GM06990 (cell line): ENCODE measurements at places on chromosomes 3 and 15.

DNA sequence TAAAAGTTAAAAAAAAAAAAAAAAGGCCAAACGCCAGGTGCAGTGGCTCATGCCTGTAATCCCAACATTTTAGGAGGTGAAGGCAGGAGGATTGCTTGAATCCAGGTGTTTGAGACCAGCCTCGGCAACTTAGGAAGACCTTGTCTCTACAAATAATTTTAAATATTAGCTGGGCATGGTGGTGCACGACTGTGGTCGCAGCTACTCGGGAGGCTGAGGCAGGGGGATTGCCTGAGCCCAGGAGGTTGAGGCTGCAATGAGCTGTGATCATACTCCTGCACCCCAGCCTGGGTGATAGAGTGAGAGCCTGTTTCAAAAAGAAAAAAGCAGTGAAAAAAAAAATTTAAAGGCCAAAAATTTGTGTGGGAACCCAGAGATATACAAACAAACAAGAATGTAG lies 2.7 kb upstream of the DLEC1 start:
- no peak for DNase-seq

- no peak for DNase-seq
Measured at GRCh38 chr15:90286678-90287077, 21.2 kb downstream of the NGRN start.

DNA sequence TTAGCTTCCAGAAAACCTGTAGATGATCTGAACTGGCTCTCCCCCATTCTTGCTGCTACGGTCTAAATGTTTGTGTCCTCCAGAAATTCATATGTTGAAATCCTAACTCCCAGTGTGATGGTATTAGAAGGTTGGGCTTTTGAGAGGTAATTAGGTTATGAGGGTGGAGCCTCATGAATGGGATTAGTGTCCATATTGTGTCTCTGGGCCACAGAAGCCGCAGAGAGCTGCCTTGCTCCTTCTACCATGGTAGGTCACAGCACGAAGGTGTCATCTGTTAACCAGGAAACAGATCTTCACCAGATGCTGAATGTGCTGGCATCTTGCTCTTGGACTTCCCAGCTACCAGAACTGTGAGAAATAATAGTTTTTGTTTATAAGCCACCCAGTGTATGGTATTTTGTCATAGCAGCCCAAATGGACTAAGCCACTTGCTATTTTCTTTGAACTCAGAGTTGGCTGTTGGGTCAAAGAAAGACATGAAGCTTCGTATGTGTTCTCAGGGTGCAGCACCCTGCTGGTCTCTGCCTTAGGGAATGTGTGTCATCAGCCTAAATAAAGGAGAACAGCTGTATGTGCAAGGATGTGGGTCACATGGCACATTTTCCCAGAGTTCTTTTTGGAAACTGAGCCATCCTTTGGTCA lies 317.5 kb upstream of the SLCO3A1 start:
- DNase-seq: no peak

GRCh38 chr3:102488331-102488730 lies 53.5 kb downstream of the ZPLD1 start:
- DNase-seq: no peak

- no peak for DNase-seq
Measured at GRCh38 chr15:41577863-41578735, 19.1 kb downstream of the TYRO3 start.

- no peak for DNase-seq
Measured at GRCh38 chr3:188691004-188691403, 480.8 kb upstream of the TPRG1 start.

DNA sequence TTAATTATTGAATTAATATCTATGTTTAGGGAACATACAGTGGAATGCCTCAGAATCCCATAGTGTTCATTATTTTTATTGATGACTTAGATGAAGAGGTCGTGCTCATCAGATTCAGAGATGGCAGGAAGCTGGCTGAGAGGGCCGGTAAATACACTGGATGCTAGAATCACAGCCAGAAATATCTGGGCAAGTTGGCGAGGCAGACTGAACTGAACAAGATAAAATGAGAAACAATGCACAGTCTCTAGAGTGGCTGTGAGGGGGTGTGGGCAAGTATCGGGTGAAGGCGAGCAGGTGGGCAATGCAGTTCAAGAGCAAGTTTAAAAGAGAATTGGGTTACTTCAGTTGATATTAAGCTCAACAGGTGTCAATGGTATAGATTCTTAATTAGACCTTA lies 5.9 kb downstream of the DGKG start:
- no peak for DNase-seq

DNA sequence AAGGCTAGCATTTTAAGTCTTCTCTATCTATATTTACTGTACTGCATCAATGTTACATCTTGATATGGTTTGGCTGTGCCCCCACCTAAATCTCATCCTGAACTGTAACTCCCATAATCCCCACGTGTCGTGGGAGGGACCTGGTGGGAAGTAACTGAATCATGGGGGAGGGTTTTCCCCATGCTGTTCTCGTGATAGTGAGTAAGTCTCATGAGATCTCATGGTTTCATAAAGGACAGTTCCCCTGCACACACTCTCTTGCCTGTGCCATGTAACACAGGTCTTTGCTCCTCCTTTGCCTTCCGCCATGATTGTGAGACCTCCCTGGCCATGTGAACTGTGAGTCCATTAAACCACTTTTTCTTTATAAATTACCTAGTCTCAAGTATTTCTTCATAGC lies 161.5 kb downstream of the TBC1D5 start:
- no peak for DNase-seq

DNA sequence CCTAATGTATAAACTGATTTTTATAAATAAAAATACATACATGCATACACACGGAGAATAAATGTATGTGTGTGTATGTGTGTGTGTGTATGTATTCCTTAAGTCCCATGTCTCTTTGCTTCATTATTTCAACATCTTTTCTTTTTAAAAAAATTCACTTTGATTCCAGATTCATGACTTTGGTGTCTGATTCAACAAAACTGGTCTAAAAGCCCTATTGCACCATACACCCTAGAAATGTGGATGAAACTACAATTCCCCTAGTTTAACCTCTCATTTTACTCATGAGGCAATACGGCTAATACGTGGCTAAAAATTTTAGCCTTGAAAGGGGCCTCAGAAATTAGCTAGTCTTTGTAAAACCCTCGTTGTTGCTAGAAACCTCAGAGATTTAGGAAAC lies 228.1 kb downstream of the ADAMTS9 start:
- no peak for DNase-seq

DNA sequence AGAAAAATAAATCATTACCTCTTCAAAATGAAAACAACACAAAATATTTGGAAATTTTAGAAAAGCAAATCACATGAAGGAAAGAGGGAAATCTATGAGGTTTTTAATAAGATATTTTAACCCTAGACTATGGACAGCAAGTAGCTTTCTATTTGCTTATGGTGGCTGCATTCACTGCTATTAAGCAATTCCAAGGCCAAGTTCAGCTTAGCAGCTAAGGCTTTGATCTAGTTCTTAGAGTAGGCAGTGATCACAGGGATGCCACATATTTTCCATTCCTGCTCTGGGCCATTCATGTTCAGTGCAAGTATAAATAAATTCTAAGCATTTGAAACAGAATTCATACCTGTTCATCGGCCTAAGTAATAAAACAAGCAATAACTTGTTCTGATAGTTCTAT lies 235.3 kb downstream of the CDIN1 start:
- DNase-seq: no peak

DNA sequence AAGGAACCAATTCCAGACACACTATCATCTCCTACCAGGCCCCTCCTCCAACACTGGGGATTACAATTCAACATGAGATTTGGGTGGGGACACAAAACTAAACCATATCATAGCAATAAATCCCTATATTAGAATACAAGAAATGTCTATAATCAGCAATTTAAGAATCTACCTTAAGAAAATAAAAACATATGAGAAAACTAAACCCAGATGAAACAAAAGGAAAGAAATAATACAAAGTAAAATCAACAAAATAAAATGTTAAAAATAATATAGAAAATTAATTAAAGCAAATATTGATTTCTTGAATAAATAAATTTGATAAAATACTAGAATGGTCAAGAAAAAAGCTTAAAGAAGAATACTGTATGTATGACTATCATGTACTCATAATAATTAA lies 6.1 kb upstream of the OSTN start:
- DNase-seq: no peak

DNA sequence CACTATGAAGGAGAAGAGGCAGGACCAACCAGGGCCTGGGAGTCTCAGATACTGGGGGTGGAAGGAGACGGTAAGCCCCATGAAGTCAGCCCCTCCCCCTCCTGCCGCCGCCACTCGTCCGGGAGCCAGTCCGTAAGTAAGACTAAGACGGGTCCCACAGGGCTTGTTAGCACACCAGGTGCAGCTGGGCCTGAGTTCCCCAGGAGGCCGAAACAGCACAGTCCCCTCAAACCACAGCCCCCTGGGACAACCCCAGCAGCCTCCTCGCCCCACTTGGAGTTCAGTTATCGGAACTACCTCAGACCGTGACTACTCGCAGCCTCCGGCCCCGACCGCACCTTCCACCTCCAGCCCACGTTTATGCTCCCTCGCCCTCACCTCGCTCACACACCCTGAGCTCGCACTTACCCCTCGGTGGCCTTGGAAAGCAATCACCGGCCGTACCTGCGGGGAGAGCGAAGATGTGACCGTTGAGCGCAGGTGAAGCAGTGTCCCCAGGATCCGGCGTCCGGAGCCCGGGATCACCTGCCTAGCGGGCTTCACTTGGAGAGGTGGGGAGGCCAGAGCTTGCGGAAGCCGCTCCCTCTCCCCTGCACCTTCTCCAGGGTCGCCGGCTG lies 557 bp downstream of the ELL3 start:
- DNase-seq: peak; percentile 88

DNA sequence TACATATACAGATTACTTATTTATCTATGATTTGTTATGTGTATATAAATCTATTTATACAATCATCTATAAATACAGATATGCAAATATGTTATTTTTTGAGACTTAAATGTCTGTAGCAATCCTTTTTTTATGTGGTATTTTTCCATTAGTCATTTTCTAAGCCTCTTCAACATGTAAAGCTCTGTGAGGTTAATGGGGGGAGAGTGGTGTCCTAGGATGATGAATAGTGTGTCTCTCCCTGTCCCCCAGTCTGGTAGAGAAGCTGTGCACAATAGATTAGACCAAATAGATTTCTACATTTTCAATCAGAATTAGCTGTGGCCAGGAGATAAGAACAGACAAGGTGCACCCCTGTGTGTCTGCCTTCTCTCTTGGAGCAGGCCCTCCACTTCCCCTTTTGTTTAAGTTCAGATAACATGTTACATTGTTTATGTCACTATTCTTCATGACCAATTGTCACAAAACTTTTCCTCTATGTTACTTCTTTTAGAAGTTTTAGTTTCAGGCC lies 453.9 kb downstream of the LPP start:
- DNase-seq: no peak

GRCh38 chr3:197188963-197189362 lies 109.4 kb downstream of the DLG1 start:
- no peak for DNase-seq

DNA sequence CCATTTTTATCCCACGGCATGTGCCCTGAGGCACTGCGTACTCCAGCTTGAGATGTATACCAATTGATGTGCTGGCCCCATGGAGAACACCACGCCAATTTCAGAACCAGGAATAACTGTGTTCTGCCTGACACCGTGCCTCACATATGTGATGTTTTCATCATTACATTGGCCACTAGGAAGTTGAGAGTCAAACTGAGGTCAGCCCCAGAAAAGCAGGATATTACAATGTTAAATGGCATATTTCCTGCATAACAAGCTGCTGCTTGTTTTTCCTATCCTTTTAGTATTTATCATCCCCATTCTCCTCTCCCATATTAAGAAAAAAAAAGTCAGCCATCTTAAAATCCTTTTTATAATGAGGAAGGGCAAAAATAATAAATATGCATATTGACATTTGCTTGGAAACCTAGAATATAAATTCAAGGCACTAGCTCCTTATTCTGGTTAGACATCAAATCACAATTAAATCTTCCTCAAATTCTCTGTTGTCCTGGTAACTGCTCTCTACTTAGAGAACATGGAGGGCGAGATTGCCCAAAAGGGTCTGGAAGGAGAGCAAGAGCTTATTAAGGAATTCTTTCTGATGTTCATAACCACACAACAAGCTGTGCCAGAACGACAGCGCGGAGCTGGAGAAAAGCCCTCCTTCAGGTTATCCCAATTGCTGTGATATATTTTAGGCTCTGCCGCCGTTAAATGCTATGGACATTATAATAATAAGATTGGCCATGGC lies 112.6 kb downstream of the UACA start:
- no peak for DNase-seq

GRCh38 chr3:72891053-72891855 lies 3.4 kb downstream of the GXYLT2 start:
- DNase-seq: no peak

- DNase-seq: peak; percentile 32
Measured at GRCh38 chr15:32723171-32723948, 5.6 kb downstream of the GREM1 start.

- DNase-seq: no peak
Measured at GRCh38 chr3:138803006-138803653, 31.6 kb downstream of the PIK3CB start.

DNA sequence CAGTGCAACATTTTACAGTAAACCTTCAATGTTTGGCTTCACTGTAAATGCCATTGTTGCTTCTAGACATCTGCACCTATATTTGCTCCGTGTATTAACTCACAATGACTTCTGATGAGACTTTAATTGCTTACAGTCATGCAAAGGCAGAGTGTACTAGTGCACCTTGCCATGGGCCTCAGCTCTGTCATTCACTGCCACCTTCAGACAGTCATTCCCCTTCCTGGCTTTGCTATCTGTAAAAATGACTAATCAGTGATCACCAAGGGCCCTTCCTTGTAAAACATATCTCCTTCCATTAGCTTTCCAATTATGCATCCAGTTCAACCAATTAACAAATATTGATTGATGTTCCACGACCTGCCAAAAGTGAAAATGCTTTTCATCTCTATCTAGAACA lies 120.3 kb downstream of the ARRDC4 start:
- DNase-seq: no peak

DNA sequence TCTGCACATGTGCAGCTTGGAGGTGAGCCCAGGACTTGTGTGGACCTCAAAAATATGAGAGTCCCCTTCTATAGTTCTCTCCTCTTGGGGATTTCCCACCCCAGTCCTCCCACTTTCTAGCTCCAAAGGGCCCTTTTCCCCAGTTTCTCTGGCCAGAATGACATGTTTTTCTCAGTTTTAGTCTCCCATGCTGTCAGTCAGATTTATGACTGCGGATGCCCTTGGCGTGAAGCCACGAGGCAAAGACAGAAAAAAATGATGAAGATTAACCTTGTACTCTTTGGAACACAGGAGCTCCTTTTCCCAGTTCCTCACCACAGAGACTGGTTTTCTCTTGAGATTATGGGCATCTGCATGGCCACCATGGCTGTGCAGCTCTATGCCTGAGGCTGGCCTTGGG lies 72.0 kb upstream of the TTBK2 start:
- no peak for DNase-seq

- DNase-seq: no peak
Measured at GRCh38 chr3:67692621-67693020, 38.2 kb upstream of the SUCLG2 start.

GRCh38 chr3:14343338-14344112 lies 58.9 kb upstream of the SLC6A6 start:
- DNase-seq: no peak

- DNase-seq: no peak
Measured at GRCh38 chr15:38612159-38612863, 47.7 kb upstream of the RASGRP1 start.

GRCh38 chr3:124201786-124202185 lies 209.9 kb upstream of the ROPN1 start:
- no peak for DNase-seq
